ENCODE measurements at places on chromosomes 5 and 9.

DNA sequence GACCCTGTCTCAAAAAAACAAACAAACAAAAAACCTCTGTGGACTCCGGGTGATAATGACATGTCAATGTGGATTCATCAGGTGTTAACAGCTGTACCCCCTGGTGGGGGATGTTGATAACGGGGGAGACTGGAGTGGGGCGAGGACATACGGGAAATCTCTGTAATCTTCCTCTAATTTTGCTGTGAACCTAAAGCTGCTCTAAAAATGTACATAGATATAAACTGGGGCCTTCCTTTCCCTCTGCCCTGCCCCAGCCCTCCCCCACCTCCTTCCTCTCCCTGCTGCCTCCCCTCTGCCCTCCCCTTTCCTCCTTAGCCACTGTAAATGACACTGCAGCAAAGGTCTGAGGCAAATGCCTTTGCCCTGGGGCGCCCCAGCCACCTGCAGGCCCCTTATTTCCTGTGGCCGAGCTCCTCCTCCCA is 1.4 kb upstream of the CEL start:
- DNase-seq = no peak

DNA sequence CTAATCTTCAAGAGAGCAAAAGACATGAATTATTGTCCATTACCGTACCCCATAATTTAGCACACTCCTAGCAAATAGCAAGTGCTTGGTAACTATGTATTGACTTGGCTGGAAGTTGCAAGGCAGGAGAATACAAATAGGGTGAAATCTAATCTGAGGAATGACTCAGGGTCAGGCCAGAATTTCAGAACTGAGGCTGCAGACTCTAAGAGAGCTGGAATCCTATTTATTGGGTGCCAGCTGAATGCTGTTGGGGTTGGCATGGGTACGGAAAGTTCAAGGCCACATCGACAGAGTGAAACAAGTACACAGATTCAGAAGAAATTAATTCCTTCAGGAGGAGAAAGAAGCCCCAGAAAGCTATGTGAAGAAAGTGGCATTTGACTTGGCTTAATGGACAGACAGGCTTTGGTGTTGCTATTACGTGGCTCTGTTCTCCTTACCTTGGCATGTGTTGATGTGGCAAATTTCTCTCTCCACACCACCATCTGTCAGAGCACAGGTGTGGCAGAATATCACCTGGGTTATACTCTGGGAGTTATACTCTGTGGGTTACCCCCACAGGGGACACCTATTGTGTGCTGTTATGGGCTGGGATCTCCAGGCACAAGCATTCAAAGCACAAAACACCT is 20.9 kb upstream of the ASTN2 start:
- DNase-seq = no peak

DNA sequence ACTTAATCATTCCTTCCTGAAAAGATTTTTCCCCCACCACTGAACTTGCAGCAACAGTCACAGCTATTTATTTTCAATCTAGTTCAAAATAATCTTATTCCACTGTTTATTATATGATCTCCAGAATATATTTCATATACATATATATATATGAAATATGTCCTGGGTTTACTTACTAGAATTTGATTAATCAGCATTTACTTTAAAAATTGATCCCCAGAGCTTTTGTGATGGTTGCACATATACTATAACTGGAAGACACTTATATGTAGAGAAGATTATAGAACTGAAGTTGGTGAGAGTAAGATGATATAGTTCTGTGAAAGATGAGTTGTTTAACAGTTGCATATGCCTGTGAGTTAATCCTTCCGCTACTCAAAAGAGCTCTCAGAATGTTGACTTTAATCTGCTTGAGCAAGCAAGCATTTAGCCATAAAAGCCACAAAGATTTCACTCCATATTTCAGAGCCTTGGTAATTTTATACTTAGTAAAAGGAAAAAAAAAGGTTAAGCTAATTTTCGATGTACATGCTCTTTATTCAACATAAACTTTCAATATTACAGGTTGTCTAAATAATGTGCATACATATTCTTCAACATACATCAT is 399.3 kb upstream of the CDH9 start:
- DNase-seq = peak; percentile 58

GRCh38 chr9:29691758-29692407 is 2118.6 kb upstream of the C9orf72 start:
- no peak for DNase-seq

GRCh38 chr5:53249529-53250200 is 140.1 kb upstream of the MOCS2 start:
- DNase-seq = no peak

GRCh38 chr5:31492869-31493268 is 39.0 kb downstream of the DROSHA start:
- no peak for DNase-seq

Data from Caki2 (cell line).